Amniotic stem cell (primary cell): ENCODE measurements at places on chromosomes 12 and 14.

- no peak for DNase-seq
These were observed 11.0 kb downstream of the WDR20 start for GRCh38 chr14:102150744-102151143.

- no peak for DNase-seq
These were observed 69.8 kb downstream of the RERG start for GRCh38 chr12:15151161-15152091.

DNA sequence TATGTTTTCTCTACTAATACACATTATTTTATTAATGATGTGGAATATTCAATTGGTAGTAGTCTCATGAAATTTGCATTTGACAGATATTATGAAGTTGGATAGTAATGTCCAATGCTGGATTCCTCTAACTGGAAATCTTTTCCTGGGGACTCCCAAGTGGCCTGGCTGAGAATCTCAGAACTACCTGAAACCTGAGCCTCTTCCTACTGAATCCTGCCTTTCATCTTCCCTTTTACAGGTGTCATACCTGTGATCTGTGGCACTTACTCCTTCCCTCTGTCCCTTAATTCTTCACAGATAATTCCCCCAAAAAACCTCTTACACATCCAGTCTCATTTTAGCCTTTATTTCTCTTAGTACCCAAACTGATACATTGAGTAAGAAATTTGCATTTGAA, 89.7 kb upstream of the MYF6 start:
- no peak for DNase-seq

DNA sequence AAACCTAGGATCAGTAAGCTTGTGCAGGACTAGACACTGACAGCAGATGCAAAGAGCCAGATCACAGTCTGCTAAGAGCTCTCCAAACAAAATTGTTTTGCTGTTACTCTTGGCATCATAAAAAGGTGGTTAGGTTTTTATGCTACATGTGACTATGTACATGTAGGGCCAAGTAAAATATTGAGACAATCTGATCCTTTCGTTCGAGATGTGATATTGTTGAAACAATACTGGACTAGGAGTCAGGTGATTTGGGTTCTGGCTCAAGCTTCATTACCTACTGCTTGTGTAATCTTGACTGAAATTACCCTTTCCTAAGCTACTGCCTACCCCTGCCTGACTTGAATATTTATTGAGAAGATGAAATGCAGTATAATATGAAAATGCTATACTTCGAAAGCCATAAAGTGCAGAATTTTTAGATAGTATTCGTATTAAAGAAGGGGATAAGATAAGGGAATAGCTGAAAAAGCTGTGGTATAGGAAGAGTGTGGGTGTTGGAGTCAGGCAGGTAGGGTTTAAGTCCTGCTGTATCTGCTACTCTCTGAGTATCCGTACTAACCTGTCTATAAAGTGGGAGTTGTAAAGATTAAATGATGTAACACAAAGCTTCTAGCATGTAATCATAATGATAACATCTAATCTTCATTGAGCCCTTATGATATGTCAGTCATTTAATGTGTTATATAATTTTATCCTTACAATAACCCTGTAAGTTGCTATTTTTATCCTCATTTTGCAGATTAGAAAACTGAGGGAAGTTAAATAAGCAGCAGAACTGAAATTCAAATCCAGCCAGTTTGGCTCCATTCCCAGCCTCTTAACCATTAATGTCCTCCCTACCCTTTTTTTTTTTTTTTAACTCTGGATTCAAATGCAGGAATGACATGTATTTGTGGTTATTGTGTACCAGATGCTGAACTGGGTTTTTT, 38.6 kb upstream of the ATF1 start:
- no peak for DNase-seq

- no peak for DNase-seq
These were observed 5.6 kb downstream of the DDX47 start for GRCh38 chr12:12818701-12819100.
